ENCODE measurements at places on chromosomes 4 and X. TPM values are rescaled to one million over a fixed set of nuclear protein-coding genes. Genes with fewer than 3 reads are reported as not detected.

Gene FGFR3
- total RNA-seq = 3.9 TPM

Gene H2BW2
- total RNA-seq = not detected

Gene ETDA
- not detected for total RNA-seq

- no peak overlapping the region for H3K27ac ChIP-seq
- peaks cover 8% of the 10 kb centered on the region for H3K27me3 ChIP-seq
- peaks cover 6% of the 10 kb centered on the region for H3K4me1 ChIP-seq
- DNase-seq = no peak
These were observed 13.6 kb downstream of the ABCG2 start for GRCh38 chr4:88144866-88145300.

GRCh38 chrX:134683351-134684005, 25.2 kb upstream of the PLAC1 start:
- no peak overlapping the region for H3K4me3 ChIP-seq
- DNase-seq = no peak
- H3K4me1 ChIP-seq = peaks cover 5% of the 10 kb centered on the region

DNA sequence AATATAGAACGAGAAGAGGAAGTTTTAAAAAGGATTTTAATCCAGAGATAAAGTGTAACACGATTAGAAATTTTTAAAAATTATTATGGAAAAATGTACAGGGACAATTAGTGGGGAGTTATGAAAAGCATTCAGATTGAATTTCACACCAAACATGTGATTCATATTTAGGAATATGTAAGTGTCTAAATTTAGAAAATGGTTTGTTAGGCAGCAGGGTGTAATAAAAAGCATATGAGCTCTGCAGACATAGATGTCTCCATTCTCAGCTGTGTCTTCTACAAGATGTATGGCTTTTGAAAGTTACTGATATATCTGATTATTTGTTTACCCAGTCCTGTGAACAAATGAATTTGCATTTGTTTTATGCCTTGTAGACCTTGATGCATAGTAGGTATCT, 638.9 kb upstream of the AGA start:
- no peak overlapping the region for H3K27ac ChIP-seq
- no peak for DNase-seq
- no peaks in the 10 kb centered on the region for H3K27me3 ChIP-seq
- H3K4me3 ChIP-seq = no peak overlapping the region
- no peaks in the 10 kb centered on the region for H3K4me1 ChIP-seq

Measured in astrocyte (in vitro differentiated cells and primary cell).